ENCODE measurements at places on chromosomes 12 and 14.

GRCh38 chr12:10512798-10513197, 7.1 kb downstream of the EIF2S3B start:
- DNase-seq, result no peak

DNA sequence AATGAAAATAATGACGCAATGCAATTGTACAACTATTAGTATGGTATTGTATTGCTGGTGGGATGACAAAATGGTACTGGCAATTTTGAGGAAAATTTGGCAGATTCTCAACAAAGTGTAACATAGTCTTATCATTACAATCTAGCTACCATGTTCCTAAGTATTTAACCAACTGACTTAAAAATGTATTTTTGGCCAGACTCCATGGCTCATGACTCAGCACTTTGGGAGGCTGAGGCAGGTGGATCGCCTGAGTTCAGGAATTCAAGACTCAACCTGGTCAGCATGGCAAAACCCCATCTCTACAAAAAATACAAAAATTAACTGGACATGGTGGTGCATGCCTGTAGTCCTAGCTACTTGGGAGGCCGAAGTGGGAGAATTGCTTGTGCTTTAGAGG, 1409.5 kb downstream of the AACS start:
- DNase-seq, result no peak

- DNase-seq, result no peak
These were observed 25.9 kb downstream of the SSH1 start for GRCh38 chr12:108831309-108831991.

GRCh38 chr14:74551431-74552371, 58.1 kb downstream of the ISCA2 start:
- DNase-seq, result no peak

DNA sequence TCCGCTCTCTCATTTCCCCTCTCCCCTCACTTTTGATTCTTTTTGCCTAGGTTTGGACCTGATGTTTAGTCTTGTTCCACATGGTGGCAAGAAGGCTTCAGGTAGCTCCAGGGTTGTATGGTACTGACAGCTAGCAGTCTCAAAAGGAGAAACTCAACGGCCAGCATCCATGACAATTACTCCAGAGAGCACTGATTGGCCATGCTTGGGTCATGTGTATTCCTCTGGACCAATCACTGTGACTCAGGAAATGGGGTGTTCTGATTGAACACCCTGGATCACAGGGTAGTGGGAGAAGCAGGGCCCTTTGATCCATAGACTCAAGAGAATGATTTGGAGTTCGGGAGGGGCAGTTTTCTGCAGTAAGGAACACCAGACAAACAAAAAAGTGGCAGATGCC, 45.3 kb downstream of the DYRK2 start:
- no peak for DNase-seq

- DNase-seq, result no peak
These were observed 63.4 kb upstream of the FUT8 start for GRCh38 chr14:65349100-65349499.

GRCh38 chr12:6960593-6961277, 9.6 kb downstream of the PTPN6 start:
- peak; percentile 17 for DNase-seq

DNA sequence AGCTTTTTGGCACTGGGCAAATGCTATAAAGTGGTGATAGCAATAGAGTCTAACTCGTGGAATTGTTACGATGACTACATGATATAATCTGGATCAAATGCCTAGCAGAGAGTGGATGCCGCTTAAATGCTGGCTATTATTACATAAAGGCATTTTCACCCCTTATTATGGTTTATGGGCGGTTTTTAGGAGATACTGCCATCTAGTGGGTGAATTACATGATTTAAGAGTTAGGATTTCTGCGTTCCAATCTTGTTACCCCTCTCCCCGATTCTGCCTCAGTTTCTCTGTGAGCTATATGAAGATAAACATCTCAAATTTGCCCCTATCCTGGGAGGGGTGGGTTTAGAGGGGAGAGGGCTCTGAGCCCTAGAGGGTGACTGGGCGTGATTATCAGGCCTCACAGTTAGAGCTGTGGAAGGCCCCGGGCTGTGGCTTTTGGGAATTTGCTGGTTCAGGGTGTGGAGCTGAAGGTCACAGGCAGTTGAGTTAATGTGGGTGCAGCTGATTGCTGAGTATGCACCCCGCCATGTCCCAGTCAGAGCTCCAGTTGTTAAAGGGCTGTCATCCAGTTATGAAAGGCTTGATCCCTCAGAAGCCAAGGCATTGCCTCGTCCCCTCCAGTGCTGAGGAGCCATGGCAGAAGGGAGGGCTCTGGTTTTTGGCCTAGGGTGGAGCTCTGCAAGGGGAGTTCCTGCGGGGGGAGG, 14.4 kb downstream of the CLSTN3 start:
- peak; percentile 20 for DNase-seq

GRCh38 chr14:102138535-102138934, 1.2 kb upstream of the WDR20 start:
- no peak for DNase-seq

DNA sequence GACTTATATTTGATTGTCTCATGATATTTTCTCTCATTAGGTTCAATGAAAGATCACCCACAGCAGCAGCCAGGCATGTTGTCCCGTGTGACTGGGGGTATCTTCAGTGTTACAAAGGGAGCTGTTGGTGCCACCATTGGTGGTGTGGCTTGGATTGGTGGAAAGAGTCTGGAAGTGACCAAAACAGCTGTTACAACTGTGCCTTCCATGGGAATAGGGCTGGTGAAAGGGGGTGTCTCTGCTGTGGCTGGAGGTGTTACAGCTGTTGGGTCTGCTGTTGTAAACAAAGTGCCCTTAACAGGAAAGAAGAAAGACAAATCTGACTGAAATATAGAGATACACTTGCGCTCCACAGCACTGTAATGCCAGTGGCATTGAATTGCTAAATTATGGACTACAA, 15.4 kb downstream of the TMEM263 start:
- DNase-seq, result no peak

GRCh38 chr12:75738486-75738885, 227.1 kb upstream of the KRR1 start:
- no peak for DNase-seq

DNA sequence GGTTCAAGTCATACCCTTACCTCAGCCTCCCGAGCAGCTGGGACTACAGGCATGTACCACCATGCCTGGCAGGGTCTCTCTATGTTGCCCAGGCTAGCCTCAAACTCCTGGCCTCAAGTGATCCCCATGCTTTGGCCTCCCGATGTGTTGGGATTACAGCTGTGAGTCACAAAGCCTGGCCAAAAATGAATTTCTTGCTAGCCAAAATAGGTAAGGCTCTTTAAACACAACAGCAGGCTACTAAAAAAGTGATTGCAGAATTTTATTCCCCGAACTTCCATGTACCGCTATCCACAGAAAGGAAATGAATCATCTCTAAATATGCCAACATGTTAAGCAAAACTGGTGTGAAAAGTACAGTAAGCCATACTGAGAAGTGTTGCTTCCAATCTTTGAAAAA, 50.6 kb downstream of the WDHD1 start:
- DNase-seq, result no peak

DNA sequence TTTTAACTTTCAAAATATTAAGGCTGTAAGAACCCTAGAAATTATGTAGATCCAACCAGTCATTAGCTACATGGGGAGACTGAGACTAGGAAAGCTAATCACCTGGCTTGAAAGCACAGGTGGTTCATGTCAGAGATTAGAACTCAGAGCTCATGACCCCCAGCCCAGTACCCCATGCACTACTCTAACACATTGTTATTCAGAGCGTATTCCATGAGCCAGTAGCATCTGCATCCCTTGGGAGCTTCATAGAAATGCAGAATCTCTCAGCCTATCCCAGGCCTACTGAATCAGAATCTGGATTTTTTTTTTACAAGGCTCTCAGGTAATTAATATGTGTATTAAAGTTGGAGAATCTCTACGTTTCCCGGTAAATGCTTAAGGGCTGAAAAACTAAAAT, 161.7 kb downstream of the BTG1 start:
- DNase-seq, result no peak

DNA sequence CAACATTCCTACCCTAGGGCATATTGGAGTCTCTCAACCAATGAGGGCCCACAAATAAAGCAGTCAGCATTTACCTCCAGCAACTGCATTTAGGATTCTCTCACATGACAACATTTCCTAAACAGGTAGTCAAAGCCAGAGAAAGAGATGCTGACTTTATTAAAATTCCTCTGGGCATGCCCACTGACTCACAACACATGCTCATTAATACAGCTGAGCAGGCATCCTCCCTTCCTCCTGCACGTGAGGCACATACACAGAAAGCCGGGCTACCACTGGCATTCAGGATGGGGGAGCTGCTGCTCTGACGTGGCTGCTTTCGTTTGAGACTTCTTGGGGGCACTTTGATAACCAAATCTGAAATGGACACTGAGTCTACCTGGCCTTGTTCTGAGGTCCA, 174.1 kb downstream of the NRXN3 start:
- no peak for DNase-seq

GRCh38 chr12:3086729-3087323, 9.6 kb downstream of the TSPAN9 start:
- no peak for DNase-seq

DNA sequence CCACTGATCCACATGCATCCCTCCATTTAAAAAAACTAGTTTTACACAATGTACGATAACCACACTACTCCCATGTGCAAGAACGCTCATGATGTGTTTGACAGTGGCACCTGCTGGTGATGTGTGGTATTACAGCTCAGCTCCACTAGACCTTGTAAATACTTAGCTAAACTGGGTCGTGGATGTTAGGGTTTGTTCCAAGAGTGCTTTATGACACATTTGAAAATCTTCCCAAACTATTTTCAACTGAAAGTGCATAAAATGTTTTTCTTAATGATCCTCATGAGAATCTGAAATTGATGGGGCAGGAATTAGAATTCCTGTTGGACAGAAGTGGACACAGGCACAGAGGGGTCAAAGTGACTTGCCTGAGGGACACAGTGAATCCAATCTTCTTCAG, 99.2 kb downstream of the SCARB1 start:
- no peak for DNase-seq

Data from NCI-H1930 (cell line).